ENCODE measurements at places on chromosomes 2 and 18. TPM values are rescaled to one million over a fixed set of nuclear protein-coding genes. Genes with fewer than 3 reads are reported as not detected.

The ASB18 gene
- 1.1 TPM for total RNA-seq

The SCG2 gene
- 5.0 TPM for total RNA-seq

The AQP12A gene
- total RNA-seq = not detected

The KLHL41 gene
- total RNA-seq = not detected

GRCh38 chr2:18490901-18491300, 69.6 kb downstream of the RDH14 start:
- DNase-seq = no peak

GRCh38 chr2:160290598-160290997, 90.5 kb upstream of the ITGB6 start:
- DNase-seq = no peak

DNA sequence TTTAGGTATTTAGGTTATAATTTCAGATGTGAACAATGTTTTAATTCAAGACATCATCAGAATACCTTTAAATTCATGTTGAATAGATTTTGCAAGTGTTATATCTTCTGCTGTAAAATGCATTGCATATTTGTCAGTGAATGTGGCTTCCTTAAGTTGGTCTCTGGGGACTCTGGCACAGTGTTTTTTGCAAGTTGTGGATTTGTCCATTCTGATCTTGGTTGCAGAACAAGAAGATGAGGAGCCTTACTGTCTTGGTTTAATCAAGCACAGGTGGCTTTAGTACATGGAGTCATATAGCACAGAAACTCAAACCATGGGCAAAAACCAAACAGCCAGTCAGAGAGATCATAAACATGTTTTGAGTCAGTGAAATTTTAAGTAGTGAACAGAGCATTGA, 135.7 kb downstream of the ARHGAP28 start:
- no peak for DNase-seq

DNA sequence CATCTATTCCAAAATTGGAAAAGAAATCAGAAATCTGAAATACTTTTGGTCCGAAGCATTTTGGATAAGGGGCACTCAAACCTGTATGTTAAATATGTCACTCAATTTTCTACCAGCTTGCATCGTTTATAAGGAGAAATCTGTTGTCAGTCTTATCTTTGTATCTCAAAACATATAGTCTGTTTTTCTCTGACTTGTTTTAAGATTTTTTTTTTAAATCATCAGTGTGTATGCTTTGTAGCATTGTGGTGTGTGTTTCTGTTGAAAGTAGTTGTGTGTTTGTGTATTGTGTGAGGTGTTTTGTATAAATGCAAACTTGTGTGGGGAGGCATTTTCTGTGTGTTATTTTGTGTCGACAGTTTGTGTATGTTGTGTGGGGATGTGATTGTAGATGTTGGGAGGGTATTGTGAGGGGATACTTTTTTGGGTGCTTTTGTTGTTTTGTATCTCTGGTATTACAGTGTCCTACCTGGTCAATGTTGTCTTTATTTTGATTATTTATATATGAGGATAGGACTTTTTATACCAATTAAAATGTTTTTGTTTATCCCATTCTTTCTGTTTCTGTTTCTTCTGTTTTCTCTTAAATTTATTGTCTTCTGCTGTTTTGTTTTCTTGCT, 30.9 kb downstream of the SMCHD1 start:
- no peak for DNase-seq

DNA sequence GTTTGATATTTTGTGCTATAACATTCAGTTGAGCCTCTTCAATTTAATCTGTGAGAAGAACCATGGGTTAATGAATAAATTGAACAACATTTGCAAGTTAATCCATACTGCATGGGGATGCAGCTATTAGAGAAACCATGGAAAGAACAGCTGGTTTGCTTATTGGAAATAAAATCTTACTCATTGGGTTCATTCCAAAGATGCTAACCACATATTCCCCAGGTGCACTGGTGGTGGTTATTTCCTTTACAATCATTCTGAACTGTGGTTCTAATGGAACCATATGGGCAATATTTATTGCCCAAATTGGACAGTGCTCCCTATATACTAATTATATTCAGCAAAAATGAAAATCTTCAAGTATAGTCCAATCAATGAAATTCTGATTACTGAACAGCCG, 1200.4 kb upstream of the CDH2 start:
- no peak for DNase-seq

- DNase-seq = no peak
Observed at GRCh38 chr2:238873841-238874240, 26.0 kb downstream of the TWIST2 start.
